Smooth muscle cell of the brain vasculature (primary cell): ENCODE measurements at places on chromosomes 7 and 10.

- DNase-seq, result no peak
These were observed 47.8 kb downstream of the NOD1 start for GRCh38 chr7:30430777-30431176.

DNA sequence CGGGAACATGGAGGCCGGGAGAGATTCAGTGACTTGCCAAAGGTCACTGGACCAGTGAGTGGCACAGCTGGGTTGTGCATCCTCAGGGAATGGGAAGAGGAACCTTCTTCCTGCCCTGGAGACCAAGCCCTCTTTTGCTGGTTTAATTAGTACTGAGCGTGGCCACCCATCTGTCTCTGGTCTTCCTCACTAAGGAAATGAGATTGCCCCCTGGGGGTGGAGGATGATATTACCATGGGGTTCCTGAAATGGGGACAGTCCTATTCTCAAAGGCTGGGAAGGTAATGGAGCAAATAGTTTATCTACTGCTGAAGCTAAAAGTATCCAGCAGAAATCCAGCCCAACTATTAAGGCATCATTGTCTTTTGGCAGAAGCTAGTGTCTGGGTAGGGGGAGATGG is 98.6 kb upstream of the FGFR2 start:
- DNase-seq, result no peak

DNA sequence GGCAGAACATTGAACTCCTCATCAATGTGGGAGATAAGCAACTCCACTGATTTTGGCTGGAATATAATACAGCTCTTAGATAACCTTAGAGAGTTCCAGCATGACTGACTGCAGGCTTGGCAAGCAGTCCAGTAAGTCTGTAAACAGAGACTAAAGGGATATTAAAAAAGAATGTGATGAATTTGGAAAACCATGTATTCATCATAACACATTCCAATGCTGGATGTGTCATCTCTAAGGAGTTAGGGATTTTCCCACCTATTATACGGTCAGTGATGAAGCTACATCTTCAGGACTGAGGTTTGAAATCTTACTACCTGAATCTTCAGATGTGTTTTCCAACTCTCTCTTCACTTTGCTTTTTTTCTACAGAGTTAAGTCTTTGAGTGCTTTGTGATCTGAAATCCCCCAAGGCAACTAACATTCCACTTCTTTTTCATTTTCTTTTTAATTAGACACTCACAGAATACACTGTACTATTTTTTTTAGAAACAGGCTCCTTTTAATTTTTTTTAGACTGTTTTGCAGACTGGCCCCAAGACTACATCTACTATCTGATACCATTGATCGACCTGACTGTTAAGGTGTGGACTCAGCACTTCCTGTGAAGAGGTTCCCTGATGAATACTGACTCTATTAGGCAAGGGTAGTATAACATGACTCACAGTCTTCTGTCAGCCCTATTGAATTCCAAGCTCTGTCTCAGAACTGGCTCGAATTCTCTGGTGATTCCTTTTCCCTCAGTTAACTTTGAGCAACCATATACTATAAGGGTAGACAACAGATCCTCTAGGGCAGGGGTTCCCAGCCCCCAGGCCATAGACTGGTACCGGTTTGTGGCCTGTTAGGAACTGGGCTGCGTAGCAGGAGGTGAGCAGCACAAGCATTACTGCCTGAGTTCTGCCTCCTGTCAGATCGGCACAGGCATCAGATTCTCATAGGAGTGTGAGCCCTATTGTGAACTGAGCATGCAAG is 678.2 kb downstream of the GRM8 start:
- DNase-seq, result no peak

DNA sequence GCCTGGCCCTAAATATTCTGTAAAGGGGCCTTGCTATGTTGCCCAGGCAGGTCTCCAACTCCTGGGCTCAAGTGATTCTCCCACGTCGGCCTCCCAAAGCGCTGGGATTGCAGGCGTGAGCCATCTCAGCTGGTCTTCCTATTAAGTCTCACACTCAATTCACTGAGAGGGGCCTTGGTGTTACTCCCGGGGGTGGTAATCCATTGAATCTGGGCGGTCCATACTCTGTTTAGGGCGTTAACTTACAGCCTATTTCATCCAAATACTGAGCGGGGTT is 665 bp upstream of the SRRT start:
- no peak for DNase-seq

DNA sequence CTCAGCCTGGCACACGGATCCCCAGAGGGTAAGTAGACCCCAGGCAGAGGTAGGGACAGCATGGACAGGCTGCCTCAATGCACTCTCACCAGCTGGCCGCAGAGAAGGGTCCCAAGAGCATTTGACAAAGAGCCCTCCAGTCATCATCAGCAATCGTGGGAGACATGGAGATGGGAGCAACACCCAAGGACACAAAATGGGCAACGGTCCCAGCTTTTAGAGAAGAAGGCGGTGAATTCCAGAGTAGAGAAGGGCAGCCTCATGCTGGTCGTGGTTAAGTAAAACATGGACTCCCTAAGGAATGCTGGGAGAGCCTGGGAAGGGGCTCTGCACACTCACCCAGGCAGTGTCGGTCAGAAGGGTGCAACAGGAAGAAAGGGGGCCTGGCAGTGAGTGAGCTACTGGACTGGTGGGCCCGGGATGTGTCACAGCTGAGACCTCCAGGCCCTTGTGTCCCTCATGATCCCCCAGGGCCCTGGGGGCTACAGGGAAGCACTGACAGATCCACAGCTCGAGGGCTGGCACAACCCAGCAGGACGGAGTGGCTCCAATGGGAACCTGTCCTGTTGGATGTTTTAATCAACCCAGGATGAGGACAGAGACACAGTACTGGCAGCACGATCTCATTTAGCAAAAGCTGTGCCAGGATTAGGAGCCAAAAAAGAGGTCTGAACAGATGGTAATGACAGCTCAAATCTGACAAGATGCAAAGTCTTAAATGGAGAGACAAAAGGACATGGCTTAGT is 147.1 kb downstream of the NEURL1 start:
- no peak for DNase-seq

DNA sequence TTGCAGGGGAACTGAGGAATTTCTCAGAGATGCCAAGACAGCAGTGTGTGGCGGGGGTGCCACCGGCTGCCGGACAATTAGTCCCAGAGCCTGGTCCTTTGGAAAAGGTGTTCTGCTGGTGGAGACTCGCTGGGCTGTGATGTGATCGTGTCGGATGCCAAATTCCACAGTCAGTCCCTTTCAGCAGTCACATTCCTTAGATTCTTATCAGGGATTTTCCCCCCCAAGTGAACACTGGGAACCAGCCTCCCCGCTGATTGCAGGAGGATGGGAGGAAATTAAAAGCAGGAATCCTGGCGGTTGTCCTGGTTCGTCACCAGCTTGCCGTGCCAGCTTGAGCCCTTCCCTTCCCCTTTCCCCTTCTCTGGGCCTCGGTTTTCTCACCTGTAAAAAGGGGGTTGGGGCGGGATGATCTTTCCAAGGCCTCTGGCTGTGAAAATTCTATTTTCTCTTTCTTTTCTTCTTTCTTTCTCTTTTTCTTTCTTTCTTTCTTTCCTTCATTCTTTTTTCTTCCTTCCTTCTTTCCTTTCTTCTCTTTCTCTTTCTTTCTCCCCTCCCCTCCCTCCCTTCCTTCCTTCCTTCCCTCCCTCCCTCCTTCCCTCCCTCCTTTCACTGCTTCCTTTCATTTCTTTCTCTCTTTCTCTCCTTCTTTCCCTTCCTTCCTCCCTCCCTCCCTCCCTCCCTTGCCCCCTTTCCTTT is 39.6 kb downstream of the COL26A1 start:
- DNase-seq, result no peak

- DNase-seq, result no peak
These were observed 165.2 kb upstream of the AUTS2 start for GRCh38 chr7:69433081-69433480.
